Stimulated activated CD8-positive, alpha-beta memory T cell treated with anti-CD3 and anti-CD28 coated beads, Interleukin-4, amount 100 ng/mL, for 24 hours (primary cell): ENCODE measurements at places on chromosomes 5 and 9.

- no peak for DNase-seq
Observed at GRCh38 chr5:108145351-108145750, 236.5 kb downstream of the FBXL17 start.

- DNase-seq: no peak
Observed at GRCh38 chr9:91179237-91180138, 182.2 kb downstream of the AUH start.

- DNase-seq: no peak
Observed at GRCh38 chr9:98432134-98432533, 176.7 kb upstream of the TBC1D2 start.

- no peak for DNase-seq
Observed at GRCh38 chr9:115694991-115695390, 458.6 kb upstream of the PAPPA start.

DNA sequence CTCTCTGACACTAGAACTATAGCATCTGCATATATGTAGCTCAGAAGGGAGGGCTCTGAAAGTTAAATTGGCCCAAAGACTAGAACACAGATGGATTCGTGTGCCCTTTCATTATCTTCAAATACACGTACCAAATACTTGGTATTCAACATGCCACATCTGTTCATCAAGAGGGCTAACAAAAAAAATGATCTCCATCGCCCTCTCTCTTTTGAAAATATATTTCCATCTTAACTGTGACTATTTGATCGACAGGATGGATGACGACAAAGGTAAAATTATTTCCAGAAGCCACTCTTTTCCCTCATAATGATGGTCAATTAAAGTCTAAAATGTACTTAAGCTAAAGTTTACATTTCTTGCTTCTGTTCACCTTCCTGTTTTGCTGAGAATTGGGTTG lies 77.0 kb downstream of the SEMA6A start:
- no peak for DNase-seq

- no peak for DNase-seq
Observed at GRCh38 chr9:4804531-4805016, 11.8 kb downstream of the RCL1 start.

DNA sequence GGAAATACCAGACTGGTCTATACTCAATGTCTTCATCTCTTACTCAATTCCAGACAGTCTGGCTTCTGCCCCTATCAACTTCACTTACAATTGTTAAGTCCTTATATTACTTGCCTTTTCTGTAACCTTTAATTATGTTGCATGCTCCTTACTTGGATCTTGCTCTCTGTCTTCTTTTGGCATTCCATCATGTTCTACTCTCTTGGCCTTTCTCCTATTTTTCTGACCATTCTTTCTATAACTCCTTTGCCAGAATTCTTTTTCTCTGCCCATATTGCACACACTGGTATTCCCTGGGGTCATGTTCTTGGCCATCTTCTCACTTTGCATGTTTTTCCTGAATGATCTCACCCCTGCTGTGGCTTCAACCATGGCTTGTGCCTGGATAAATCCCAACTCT lies 209.8 kb upstream of the ZNF462 start:
- DNase-seq: no peak

DNA sequence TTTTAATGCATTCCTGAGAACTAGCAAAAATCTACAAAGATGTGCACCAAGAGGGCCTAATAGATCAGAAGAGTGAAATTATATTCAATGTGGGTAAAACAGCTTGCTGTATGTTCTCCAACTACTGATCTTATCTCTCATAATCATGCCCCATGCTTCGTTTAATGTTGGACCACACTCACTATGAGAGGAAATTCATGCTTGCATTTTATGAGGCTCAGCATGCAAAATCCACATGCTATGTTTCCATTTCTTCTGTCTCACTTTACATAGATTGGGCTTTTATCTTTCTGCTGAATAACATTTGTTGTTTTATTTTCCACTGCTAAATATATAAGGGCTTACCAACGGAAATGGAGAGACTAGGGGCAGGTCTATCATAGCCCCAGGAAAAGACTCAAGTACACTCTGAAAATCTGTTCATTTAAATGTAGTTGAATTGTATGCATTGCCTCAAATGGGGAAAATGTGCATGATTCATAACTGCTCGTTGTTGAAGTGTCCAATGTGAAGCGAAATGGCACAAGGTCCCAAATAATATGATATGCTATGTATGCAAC lies 474.2 kb downstream of the EFNA5 start:
- DNase-seq: no peak

- no peak for DNase-seq
Observed at GRCh38 chr5:173760461-173761177, 127.5 kb upstream of the CPEB4 start.
